Left lung (tissue), 14 donors: ENCODE measurements at places on chromosomes 3 and 15. TPM values are rescaled to one million over a fixed set of nuclear protein-coding genes. Genes with fewer than 3 reads are reported as not detected.

Gene STRIT1
- polyA plus RNA-seq: 0.20 TPM

DNA sequence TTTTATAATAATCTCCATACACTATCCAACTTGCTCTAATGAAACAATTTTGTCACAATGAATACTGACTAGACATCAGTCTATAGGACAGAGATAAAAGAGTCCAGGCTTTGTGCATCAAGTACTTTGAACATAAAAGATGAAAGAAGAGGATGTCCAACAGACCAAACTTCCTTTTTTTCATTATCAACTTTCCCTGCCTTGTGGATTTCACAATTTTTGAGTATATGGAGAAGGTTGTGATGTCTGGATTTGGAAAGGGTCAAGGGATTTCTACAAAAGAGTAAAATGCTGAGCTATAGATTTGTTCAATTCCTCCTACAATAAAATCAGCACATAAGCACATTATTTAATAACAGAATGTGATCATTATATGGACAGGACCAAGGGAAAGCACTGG, 25.7 kb downstream of the CD47 start:
- DNase-seq: no peak

DNA sequence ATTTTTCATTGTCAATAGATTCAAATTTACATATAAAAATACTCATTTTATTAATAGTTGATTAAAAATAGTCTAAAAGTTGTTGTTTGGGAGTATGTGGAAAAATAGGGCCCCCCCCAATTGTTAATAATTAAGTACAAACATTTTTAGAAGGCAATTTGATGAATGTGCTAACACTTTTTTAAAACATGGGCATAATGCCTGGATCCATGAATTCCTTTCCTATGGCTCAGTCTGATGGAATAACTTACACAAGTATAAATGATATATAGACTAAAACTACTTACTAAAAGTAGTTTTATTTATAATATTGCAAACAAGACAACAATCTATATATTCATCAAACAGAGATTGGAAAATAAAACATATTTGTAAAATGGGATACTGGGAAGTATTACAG, 247.2 kb upstream of the LRRN1 start:
- no peak for DNase-seq

- no peak for DNase-seq
Observed at GRCh38 chr3:463252-464192, 267.0 kb downstream of the CHL1 start.
